ENCODE measurements at places on chromosomes 6 and 20. TPM values are rescaled to one million over a fixed set of nuclear protein-coding genes. Genes with fewer than 3 reads are reported as not detected.
A peak's percentile ranks its signal among the peaks of the same experiment; 100 is the strongest.

DNA sequence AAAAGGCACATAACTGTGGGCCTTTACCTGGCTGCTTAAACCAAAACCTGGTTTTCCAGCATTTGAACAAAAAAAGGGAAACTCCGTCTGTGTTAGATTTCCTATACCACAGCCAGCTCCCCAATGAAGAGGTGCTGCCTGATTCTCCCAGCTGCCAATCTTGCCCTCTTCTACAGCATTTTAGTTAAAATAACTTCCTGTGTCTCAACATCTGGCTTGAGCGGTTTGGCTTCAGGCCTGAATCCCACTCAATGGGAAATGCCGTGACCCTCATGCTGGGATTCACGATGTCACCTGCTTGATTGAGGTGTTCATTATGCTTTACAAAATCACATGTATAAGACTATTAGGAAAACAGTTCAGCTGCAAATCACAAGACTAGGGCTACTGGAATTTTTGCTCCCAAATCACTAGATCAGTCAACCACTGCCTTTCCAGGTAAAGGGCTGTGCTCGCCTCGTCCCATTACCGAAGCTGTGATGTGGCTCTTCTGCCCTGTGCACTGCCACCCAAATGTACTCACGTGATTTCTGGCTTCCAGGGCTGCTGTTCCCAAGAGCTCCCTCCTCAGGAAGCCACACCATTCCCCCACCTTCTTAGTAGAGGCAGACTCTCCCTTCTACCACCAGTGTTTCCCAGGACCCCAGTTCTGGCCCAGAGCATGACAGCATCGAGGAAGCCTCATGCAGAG lies 94.6 kb downstream of the PSMG4 start:
- no peak for DNase-seq

GRCh38 chr6:71720705-71721104 lies 165.6 kb upstream of the RIMS1 start:
- DNase-seq = no peak

GRCh38 chr6:91428296-91428695 lies 841.4 kb upstream of the MAP3K7 start:
- no peak for DNase-seq

Gene DUSP15
- total RNA-seq = 0.27 TPM

- no peak for DNase-seq
Observed at GRCh38 chr6:128495536-128496333, 24.7 kb downstream of the PTPRK start.

Gene LY6G6F
- not detected for total RNA-seq

- peak; percentile 82 for DNase-seq
Observed at GRCh38 chr6:26158076-26158580, 70.9 kb downstream of the HFE start.

All from left colon (tissue), 2 donors.